T-helper 2 cell (primary cell): ENCODE measurements at places on chromosomes 12 and 14.

DNA sequence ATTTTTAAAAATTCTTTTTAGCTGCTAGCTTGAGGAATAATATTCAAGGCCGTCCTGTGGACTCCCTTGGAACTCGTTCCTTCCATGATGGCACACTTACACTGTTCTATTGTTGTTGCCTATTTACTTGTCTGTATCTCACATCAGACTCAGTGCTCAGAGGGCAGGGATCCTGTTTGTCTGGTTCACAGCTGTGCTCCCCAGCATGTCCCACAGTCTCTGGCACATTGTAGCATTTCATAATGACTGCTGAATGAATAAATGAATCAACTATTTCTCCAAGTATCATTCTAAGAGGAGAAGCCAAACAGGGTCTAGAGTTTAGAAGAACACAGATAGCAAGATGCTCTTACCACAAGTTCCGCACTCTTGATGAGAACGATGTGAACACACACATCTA is 48.0 kb downstream of the NTN4 start:
- no peak for DNase-seq

GRCh38 chr12:64895526-64895925 is 71.1 kb downstream of the TBC1D30 start:
- no peak for DNase-seq

DNA sequence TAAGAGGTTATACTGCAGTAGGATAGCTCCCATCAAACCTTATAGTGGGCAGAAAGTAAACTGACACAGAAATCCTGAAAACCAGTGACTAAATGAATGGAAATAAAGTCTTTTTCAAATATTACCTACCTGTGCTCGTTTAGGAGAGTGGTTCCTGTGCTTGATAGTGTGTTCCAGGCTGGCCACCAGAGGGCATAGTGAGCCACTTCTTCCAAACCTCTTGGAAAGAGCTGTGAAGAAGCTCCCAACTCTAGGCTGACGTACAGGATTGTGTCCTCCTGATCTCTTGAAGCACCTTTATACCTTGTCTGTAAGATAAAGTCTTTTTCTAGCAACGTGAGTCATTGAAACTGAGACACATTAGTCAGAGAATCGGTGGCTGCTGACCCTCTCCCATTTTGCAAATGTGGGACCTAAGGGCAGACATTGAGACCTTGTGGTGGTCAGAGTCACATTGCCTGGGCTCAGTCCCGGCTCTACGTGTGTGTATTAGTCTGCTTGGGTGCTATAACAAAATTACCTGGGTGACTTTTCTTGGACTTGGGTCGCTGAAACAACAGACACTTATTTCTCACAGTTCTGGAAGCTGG is 17.6 kb downstream of the TDP1 start:
- DNase-seq, result peak; percentile 63

- no peak for DNase-seq
Observed at GRCh38 chr12:100993916-100994450, 199.4 kb downstream of the ANO4 start.

DNA sequence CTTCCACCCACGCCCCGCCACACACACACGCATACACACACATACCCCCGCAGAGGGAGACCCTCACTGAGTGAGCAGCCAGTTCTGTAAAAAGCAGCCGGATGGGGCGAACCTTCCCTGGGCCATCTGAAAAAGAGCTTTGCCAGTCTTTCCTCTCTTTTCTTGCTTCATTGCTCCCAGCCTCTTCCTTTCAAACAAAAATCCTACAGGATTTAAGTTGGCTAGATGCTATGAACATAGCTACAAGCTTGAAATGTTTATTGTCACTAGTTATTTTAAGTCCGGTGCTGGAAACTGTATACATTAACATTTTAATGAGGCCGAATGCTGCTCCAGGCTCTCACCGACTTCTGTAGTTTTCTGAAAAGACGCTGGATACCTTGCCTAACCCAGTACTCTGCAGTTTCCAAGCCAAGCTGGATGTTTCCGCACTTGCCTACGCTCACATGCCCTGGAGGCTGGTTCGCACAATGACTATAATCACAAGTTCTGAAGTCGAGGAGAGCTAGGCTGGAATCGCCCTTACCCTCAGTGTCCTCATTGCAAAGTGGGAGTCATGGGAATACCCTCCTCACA is 39.2 kb downstream of the LTBP2 start:
- DNase-seq, result no peak

DNA sequence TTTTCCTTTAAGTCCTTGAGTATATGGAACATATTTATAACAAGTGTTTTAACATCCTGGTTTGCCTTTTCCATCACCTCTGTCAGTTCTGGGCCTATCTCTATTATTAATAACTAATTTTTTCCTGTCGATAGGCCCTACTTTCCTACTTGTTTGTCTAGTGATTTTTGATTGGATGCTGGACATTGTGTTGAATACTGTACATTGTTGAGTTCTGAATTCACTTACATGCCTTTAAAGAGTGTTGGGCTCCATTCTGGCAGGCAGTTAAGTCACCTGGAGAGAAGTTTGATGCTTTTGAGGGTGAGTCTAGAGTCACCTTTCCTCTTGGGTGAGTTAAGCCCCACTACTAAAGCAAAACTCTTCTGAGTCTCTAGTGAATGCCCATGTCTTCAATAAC is 77.5 kb upstream of the C14orf180 start:
- no peak for DNase-seq

DNA sequence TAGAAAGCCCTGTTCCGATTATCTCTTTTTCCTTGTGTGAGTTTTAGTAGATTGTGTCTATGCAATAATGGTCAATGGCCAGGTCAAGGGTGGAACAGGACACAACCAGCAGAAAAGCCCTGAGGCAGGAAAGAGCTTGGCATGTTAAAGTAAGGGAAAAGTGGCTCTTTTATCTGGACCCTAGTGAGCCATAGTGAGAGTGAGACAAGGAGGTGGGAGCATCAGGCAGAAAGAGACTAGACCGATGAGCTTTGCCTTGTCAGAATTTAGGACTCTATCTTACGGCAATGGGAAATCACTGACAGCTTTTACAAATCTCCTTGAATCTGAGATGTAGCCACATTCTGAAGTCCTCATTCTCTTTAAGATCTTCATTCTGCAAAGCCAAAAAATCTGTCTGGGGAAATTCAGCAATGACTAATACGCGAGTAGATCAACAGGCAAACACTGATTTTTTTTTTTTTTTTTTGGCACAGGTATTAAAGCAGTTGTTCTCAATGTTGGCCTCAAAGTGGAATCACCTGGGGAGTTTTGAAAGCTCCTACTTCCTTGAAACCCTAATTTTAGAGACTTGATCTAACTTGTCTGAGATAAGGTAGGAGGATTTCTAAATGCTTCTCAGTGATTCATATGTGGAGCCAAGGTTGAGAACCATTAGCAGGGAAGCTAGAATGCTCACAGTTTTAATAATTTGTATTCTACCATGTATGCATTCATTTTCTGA is 33.9 kb downstream of the TMEM19 start:
- no peak for DNase-seq

- DNase-seq, result no peak
Observed at GRCh38 chr12:121064116-121064515, 25.1 kb upstream of the OASL start.

DNA sequence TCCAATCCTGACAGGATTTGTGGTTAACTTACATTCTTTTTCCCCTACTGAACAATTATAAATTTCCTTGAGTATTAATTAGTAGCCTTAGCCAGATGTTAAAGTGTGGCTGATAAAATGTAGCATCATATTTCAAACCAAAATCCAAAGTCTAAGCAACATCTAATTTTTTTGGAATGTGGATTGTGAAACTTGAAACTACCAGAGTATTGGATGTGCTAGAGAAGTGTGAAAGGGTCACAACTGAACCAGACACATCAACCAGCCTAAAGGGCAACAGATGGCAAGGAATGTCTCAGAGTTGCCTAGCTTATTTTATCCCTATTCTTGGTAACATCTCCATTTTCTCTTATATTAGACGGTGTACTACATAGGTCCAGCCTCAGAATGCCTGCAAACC is 153.1 kb upstream of the DCN start:
- DNase-seq, result no peak

- no peak for DNase-seq
Observed at GRCh38 chr12:104263580-104264358, 39.8 kb upstream of the EID3 start.

- no peak for DNase-seq
Observed at GRCh38 chr14:73237786-73238423, 599 bp downstream of the PAPLN start.

DNA sequence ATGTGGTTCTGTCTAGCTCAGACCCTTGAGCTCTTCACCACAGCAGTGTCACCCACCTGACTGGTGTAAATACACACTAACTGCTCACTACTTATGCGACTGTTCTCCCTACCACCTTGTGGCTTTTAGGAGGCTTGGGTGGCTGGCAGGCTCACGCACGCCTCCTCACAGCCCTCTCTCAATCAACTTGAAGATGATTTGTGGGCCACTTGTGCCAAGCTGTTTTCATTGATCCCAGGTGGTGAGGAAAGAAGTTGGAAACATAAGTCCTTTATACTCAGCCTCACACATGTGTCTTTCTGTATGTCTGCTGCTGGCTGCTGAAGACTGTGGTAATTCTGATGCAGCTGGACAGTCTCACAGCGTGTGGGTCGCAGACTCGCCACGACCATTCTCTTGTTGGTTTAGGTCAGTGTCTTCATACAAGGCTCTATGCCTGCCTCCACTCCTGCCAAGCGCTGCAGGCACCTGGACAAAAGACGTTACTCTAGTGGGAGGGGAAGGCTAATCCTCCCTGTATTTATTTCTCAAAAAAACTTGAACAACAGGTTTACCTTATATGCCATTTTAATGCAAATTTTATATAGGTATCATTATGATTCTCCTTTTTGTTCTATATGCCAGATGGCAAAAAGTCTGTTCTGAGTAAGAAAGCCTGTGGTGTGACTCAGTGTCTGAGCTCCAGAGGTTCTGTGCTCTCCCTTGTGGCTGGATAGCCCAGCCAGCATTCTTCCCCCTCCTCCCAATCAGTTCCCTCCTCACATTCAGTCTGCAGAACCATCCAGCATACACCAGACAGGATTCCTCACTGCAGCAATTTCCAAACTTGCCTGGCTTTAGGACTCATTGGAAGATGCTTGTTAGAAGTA is 115.6 kb downstream of the DIP2B start:
- no peak for DNase-seq

DNA sequence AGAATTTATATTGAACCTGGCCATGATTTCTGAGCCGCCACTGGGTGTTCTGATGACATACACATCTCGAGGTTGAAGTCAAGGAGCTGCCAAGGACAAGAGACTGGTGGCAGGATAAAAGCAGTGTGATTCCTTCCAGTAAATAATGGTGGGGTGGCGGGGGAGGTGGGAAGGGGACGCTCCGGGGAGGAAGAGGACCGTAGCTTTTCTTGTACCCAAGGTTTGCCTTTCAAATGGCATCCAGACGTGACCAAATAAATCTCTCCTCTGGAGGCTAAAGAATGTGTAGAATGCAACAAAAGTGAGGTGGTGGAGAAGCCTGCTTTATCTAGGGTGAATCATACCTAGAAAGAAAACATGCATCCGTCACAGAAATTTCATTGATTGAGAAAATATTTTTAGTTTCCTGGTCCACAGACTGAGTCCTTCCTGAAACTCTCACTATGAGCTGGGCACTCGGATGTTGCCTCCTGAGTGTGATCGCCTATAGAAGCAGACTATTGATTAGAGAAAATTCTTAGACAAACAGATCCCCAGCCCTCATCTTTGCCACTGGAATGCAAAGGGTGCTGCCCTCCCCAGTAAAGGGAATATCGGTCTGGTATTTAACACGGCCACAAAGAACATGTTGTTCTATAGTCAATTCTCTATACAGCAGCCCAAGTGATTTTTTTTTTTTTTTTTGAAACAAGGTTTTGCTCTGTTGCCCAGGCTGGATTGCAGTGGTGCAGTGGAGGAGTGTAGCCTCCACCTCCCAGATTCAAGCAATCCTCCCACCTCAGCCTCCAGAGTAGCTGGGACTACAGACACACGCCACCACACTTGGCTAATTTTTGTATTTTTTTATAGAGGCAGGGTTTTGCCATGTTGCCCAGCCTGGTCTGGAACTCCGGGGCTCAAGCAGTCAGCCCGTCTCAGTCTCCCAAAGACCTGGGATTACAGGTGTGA is 112.1 kb downstream of the DPF3 start:
- DNase-seq, result no peak

- DNase-seq, result peak; percentile 22
Observed at GRCh38 chr12:121295116-121295745, 1.3 kb downstream of the CAMKK2 start.

GRCh38 chr14:33631021-33631420 is 319.9 kb downstream of the EGLN3 start:
- no peak for DNase-seq

DNA sequence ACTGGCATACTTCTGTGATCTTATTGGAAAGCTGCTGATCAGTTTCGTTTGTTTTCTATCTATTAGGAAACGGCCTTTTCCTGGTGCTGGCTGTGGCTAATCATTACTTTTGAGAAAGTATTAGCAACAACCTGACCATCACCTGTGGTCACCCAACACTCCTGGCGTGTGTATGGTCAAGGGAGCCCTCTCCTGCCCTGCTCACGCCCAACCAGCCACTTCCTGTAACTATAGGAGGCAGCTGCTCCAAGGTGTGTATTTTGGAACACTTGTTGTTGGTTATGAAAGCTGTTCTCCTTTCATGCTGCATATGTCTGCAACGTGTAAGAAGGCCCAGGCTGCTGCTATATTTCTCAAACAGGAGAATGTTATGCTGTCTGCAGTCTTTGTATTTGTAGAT is 1582.8 kb downstream of the AACS start:
- DNase-seq, result no peak

GRCh38 chr14:59688224-59689170 is 111.9 kb upstream of the CCDC175 start:
- DNase-seq, result peak; percentile 39

DNA sequence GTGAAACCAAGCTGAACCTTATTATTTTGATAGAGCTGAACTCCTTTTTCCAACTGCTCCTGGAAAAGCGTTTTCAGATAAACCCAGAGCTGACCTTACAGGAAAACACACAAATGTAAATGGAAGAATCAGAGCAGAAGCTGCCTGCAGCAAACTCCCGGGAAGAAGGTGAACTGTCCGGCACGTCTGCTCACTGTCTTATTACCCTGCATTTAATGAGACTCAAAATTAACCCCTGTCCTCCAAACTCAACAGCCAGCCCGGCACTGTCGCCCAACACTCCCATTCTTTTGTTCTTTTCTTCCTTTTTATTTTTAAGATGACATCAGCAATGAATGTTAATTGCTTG is 1046.9 kb upstream of the FLRT2 start:
- no peak for DNase-seq
